Posterior cingulate gyrus (tissue), 11 donors: ENCODE measurements at places on chromosomes 7 and 10.
A peak's percentile ranks its signal among the peaks of the same experiment; 100 is the strongest.

- no peak for DNase-seq
Observed at GRCh38 chr10:113475381-113475807, 77.5 kb upstream of the HABP2 start.

- no peak for DNase-seq
Observed at GRCh38 chr10:81957976-81958375, 83.0 kb downstream of the NRG3 start.

DNA sequence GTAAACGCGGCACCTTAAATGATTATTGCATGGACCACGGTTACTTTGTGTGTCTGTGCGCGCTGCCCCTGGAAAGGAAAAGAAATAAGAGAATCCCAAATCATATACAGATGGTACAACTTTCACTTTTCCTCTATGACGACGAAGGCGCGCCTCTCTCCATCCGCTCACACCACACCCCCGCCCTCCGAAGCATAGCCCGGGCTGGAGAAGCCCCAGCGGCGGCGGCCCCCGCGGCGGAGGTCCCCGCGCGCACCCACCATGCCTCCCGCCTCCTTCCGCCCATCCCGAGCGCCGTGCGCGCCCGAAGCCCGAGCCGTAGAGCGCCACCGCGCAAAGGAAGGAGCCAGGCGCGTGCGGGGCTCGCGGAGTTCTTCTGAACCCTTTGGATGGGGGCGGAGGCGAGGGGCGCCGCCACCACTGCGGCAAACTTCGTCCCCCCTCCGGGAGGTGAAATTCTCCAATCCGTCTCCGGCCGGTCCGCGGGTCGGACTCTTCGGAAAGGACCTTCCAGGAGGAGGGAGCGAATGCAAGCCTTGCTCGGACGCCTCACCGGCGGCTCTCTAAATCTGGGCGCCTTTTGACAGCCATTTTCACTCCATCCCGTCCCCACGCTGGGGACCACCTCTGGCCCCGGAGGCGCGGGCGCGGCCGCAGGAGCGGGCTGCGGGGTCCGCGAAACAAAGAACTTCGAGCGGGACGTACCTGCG is 588 bp downstream of the GLI3 start:
- DNase-seq = peak; percentile 34

- no peak for DNase-seq
Observed at GRCh38 chr10:33237736-33238624, 96.5 kb downstream of the NRP1 start.

DNA sequence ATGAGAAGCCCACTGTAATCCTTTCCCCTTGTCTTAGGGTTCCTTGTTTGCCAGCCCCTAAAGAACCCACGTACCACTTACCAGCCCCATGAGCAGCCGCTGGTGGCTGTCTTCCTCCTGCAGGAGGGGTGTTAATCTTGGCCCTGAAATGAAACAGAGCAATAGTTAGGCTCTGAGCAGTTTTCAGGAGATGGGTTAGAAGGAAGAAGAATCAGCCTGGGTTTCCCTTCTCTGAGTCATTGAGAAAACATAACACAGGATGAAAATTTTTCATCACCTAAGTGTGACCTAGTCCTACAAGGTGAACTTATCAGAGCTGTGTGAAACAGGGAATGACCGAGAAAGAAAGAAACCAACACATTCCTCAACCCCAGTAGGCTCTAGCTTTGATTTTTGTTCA is 90.0 kb downstream of the GSAP start:
- DNase-seq = no peak

GRCh38 chr10:14910953-14911352 is 32.3 kb downstream of the SUV39H2 start:
- no peak for DNase-seq

DNA sequence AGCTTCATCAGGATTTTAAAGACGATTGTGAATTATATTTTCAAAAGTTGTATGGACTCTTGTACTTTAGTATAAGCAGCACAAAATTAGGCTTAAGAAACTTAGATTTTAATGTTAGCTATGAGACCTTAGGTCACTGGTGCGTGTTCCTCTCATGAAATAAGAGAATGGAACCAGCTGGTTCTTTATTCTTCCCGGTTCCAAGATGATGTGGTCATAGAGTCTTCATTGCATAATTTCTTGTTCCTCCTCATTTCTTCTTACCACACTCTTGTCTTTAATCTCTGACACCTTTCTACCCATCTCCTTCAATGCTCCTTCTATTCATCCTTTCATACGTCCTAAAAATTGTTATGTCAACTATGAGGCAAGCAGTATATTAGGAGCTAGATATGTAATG is 437.2 kb downstream of the AUTS2 start:
- no peak for DNase-seq

GRCh38 chr7:66747881-66748511 is 7.5 kb downstream of the RABGEF1 start:
- no peak for DNase-seq

DNA sequence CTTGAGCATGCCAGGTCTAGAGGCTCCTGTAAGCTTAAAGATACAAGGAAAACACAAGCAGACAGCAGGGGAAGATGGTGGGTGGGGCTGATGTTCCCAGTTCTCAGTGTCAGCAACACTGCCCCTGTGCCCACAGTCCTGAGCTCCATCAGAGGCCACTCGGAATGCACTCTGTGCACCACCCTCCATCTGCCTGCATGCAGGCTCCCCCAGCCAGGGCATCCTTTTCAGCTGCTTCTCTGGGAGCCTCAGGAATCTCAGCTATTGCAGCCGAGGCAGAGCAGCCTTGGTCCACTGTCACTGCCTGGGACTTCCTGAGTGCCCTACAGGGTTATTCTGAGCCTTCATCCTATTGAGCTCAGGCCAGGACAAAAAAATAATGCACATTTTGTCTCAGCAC is 22.2 kb downstream of the LBX1 start:
- DNase-seq = no peak

DNA sequence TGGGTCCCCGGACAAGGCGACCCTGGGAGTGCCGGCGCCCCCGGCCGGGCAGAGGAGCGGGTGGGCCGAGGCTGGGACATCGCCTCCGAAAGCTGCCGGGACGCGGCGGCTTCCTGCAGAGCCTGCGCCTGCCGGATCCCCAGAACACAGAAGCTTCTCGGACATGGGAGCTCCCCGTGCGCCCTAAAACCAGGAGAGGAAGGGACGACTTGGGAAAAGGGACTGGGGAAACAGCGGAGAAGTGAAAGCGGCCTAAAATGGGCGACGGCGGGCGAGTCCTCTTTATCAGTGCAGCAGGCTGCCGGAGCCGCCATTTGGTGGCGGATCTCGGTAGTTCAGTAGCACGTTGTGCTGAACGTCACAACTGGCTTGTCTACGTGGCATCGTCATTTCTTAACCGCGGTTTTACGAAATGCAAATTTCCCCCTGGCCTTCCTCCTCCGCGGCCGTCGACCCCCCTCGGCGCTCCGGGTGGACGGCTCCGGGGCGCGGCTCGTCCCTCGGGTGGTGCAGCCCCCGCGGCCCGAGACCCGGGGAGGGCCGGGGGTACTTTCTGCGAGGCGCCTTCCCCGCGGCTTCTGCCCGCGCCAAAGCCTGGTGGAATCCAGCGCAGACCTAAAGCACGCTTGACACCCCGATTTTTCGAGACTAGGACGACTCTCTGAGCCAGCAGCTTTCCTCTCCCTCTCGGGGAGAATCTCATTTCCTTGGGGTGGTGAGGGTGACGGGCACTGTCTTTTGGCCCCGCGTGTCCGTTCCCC is 9.9 kb upstream of the SPAG6 start:
- DNase-seq = no peak

DNA sequence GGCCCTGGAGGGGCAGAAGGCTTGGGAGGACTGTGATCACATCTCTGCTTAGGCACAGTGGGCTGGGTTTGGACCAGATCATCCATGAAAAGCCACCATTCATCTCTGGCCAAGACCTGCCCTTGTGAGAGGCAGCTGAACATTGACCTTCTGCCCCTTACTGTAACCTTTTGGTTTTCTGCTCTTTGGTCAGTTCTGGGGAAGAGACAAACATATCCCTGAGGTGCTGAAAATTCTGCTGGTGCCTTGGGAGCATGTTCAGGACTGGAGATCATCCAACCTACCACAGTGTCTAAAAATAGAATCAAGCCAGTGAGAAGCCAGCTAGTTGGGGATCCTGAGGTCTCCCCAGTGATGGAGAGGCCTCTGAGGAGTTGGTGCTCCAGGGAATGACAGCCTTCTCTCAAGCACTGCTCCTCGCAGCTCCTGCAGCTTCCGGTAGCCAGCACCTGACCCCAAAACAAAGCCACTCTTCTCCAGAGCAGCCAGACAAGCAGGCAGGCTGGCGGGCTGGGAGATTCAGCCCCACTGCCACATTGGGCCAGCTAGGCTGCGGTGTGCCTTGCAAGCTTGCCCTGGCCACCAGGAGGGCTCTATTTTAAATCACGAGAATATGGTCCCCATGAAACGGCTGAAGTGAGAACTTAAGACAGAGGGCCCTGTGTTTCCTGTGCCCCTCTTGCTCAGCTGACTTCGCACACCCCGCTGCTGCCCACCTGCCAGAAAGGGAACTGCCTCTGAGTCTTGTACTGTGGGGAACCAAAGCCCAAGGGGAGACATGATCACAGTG is 37.8 kb upstream of the UBE2H start:
- DNase-seq = no peak

DNA sequence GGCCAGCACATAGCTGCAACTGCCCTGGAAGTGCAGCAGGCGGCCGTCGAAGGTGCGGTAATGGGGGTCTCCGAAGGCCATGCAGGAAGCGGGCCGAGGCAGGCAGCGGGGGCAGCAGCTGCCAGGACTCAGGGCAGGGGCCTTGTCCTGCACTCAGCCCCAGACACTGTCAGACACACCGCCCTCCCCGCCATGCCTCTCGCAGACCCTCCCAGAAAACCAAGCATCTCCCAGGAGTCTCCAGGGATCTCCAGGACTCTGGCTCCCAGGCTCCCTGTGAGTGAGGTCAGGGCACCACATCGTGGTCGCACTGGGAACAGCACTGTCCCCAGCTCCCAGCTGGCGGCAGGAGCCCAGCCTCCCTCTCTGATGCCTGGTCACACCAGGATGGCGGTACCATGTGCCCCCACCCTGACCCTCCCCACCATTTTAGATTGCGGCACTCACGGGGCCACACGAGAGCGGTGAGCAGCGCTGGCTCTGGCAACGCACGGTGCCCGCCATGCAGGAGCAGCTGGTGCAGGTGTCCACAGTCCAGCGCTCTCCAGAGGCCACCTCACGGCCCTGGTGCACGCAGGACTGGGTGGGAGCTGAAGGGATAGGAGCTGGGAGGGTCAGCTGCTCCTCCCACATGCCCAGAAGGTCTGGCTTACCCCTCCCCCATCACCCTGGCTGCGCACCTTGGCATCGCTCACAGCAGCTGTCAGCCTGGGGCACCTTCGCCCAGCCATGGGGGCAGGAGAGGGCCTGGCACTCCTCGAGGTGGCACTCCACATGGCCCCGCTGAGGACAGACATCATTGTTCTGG is 17.5 kb downstream of the ATP6V1F start:
- DNase-seq = peak; percentile 77

- no peak for DNase-seq
Observed at GRCh38 chr10:48568546-48568945, 36.3 kb downstream of the ARHGAP22 start.

GRCh38 chr7:1532456-1533254 is 2.2 kb downstream of the MAFK start:
- DNase-seq = peak; percentile 44

DNA sequence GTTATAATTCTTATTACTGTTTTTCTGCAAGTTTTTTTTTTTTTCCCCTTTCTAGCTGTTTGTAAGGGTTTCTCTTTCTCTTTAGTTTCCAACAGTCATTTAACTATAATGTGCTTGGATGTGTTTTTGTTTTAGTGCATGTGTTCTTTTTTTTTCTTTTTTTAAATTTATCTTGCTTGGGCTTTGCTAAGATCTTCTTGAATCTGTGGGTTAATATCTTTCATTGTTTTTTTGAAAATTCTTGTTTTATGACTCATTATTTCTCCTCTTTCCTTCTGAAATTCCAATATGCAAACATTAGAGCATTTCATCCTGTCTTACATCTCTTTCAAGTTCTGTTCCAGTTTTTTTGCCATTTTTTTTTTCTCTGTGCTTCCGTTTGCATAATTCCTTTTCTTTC is 5.7 kb upstream of the HK1 start:
- no peak for DNase-seq

- no peak for DNase-seq
Observed at GRCh38 chr10:90179696-90180407, 478.5 kb downstream of the KIF20B start.

GRCh38 chr7:149791-150636 is 42.4 kb upstream of the FAM20C start:
- DNase-seq = no peak

DNA sequence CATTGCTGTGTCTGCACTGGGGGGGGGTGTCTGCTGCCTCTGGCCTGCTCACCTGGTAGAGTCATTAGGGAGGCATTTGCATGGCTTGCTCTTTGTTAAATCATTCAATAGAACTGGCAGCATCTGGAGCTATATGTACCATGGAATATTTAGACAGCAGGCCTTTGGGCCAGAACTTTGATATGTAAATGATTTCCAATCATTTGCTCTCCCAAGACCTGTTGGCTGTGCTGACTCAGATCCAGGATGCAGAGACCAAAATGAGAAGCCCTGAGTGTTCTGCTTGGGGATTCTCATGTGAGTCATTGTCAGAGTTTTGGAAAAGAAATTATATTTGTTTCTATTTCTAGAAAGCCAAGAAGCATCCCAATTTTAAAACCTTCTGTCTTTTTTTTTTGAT is 257.6 kb upstream of the IGFBP3 start:
- no peak for DNase-seq

DNA sequence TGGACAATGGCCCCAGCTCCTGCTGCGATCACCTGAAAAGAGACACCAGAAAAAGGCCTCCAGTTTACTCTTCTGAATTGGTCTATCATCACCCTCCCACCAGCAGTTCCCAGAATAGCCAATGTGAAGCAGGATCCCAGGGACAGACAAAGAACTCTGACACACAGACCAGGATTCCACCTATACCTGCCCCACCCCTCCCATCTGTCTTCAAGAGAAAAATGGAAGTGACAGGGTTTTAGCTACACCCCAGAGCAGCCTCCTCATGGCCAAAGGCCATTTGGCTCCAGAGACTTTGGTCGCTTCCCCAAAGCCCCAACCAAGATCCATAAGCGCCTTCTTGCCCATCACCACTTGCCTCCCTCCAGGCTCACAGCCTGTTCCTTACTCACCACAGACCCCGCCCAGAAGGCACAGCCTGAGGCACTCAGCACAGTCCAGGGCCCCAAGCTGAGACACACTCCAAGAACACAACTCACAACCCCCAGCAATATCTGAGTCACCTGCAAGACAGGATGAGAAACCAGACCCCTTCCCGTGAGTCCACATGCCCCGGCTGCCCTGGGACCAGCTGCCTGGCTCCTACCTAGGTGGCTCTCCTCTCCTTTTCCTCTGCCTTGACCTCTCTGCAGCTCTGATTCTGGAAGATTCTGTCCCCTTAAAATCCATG is 6.5 kb downstream of the TMEM176B start:
- DNase-seq = peak; percentile 40

GRCh38 chr10:30433306-30433729 is 666 bp upstream of the MAP3K8 start:
- DNase-seq = no peak

DNA sequence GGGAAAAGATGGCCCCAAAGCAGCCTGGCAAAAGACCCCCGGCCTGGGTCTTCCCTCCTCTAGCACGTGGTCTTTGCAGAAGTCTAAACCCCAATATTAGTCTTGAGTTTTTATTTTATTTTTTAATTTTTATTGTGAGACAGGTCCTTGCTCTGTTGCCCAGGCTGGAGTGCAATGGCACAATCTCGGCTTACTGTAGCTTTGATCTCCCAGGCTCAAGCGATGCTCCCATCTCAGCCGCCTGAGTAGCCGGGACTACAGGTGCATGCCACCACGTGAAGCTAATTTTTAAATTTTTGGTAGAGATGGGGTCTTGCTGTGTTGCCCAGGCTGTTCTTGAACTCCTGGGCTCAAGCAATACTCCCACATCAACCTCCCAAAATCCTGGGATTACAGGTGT is 40.3 kb upstream of the MXI1 start:
- DNase-seq = no peak

- DNase-seq = peak; percentile 61
Observed at GRCh38 chr10:100364735-100365391, 17.8 kb downstream of the SCD start.
